ENCODE measurements at places on chromosomes 6 and 20. TPM values are rescaled to one million over a fixed set of nuclear protein-coding genes. Genes with fewer than 3 reads are reported as not detected.

- no peak overlapping the region for H3K4me3 ChIP-seq
- no peaks in the 10 kb centered on the region for H3K36me3 ChIP-seq
- H3K4me1 ChIP-seq = no peaks in the 10 kb centered on the region
- no peak for DNase-seq
- peaks cover 10% of the 10 kb centered on the region for H3K27me3 ChIP-seq
- H3K27ac ChIP-seq = no peak overlapping the region
Measured at GRCh38 chr6:6891949-6892461, 215.8 kb upstream of the RREB1 start.

DNA sequence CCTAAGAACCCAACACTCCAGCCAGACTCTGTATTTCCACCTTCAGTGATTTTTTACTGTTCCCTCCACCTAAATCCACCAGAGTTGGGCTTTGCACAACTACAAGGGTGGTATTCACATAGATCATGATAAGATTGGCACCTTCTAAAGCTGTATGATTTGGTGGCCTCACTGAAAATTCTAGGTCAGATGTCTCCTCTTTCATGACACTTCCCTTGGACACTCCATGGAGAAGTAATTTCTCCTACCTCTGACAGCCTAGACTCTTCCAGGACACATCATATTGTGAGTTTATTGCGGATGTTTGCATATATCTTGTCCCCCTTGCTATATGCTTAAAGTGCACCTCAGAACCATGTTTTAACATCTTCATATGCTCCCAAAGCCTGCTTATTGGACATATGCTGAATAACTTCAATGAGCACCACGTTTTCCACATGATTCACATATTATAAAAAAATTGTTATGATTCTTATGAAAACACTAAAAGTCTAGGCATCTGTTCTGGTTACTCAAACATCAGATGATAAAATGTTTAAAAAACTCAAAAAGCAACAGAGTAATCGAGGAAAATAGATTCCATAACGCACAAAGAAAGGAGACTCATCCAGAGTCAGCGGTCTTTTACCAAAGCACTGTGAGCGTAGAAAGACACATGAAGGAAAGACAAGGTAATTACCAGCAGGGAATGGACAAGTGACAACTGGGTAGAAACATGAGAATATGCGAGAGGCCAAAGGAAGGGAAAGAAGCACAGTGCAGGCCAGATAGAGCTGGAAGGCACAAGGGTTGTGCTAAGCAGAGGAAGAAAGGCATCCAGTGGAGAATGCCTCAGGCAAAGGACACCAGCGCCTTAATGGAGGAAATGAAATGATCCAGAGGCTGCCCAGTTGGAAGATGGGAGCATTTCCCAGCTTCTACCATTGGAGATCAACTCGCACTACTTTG, 46.5 kb downstream of the KIF16B start:
- no peaks in the 10 kb centered on the region for H3K4me1 ChIP-seq
- no peak for DNase-seq
- H3K27ac ChIP-seq = no peak overlapping the region
- H3K36me3 ChIP-seq = no peaks in the 10 kb centered on the region
- H3K4me3 ChIP-seq = no peak overlapping the region
- no peaks in the 10 kb centered on the region for H3K27me3 ChIP-seq

Gene WFDC10B
- total RNA-seq = not detected

GRCh38 chr6:1372690-1373089, 16.7 kb upstream of the FOXF2 start:
- H3K4me1 ChIP-seq = peaks cover 2% of the 10 kb centered on the region
- no peak for DNase-seq
- peaks cover 3% of the 10 kb centered on the region for H3K36me3 ChIP-seq
- peaks cover 71% of the 10 kb centered on the region for H3K27me3 ChIP-seq

- peaks cover 17% of the 10 kb centered on the region for H3K36me3 ChIP-seq
- no peak for DNase-seq
- H3K27me3 ChIP-seq = no peaks in the 10 kb centered on the region
- peaks cover 19% of the 10 kb centered on the region for H3K4me1 ChIP-seq
- no peak overlapping the region for H3K27ac ChIP-seq
- no peak overlapping the region for H3K4me3 ChIP-seq
Measured at GRCh38 chr6:127332383-127332961, 10.9 kb downstream of the ECHDC1 start.

- peaks cover 34% of the 10 kb centered on the region for H3K4me1 ChIP-seq
- no peaks in the 10 kb centered on the region for H3K27me3 ChIP-seq
- DNase-seq = peak; percentile 86
- peaks cover 62% of the 10 kb centered on the region for H3K36me3 ChIP-seq
- H3K4me3 ChIP-seq = peak overlapping the region; percentile 90
Measured at GRCh38 chr6:30684386-30685156, 1.9 kb downstream of the PPP1R18 start.

DNA sequence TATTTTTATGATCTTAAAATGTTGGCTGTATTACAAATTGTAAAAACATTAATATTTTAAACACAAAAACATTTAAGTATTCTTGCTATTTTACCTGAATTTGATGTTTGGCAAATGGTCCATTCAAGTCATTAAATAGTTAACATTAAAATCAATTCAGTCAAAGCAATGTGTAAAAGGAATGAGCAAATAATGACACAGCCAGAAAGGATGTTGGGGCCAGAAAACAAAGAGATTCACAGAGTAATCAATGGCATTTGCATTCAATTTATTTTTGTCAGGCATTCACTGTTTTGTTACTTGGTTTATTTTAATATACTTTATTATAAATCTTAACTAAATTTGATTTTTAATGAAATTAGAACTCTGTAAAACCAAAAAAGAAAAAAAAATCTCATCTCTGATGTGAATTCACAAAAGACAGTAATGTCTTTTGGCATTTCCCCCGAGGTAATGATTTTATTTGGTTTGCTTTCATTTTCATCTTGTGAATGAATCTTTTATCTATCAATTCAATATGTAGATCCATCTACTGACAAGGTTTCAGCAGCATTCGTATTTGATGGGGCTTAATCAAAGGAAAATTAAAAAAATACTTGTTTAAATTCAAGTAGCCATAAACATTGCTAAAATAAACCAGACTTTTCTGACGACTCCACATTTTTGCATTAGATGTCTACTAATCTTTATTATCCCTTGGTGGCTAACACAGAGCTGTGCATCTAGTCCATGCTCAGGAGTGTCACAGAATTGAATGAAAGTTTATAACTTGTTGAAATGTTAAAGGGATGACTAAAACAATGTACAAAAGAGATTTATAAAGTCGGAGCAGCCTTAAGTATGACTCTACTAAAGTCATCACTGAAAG, 866.7 kb upstream of the GJE1 start:
- no peaks in the 10 kb centered on the region for H3K27me3 ChIP-seq
- peaks cover 2% of the 10 kb centered on the region for H3K4me1 ChIP-seq
- H3K36me3 ChIP-seq = no peaks in the 10 kb centered on the region
- H3K4me3 ChIP-seq = no peak overlapping the region
- DNase-seq = no peak

DNA sequence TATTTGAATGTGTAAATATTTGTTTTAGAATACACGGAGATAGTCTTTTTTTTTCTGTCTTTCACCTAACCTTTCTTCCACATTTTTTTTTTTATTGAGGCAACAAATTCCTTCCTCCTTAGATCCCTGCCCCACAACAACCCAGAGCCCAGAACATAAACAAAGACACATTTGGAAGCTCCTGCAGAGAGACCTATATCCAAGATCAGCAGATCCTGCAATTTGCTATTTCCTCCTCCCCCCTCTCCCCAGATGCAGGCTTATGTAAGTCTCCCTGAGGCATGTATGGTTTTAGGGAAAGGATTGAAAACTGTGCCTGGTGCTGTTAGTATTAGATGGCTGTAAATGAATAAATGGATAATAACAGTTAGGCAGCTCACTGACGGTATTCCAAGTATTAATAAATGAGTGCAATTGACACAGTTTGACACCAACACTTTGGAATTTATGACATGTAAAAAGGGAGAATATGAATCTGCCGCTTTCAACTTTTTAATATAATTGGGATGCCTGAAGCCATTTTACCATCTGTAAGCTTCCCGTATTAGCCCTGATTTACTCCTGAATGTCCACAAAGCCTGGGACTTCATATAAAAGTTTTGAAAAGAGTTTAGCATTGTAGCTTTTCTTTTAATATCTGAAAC, 608.3 kb upstream of the CITED2 start:
- no peak overlapping the region for H3K4me3 ChIP-seq
- no peak for DNase-seq
- H3K27me3 ChIP-seq = peaks cover 4% of the 10 kb centered on the region
- H3K27ac ChIP-seq = no peak overlapping the region
- no peaks in the 10 kb centered on the region for H3K36me3 ChIP-seq
- H3K4me1 ChIP-seq = no peaks in the 10 kb centered on the region

Gene GPR63
- 3.3 TPM for total RNA-seq

DNA sequence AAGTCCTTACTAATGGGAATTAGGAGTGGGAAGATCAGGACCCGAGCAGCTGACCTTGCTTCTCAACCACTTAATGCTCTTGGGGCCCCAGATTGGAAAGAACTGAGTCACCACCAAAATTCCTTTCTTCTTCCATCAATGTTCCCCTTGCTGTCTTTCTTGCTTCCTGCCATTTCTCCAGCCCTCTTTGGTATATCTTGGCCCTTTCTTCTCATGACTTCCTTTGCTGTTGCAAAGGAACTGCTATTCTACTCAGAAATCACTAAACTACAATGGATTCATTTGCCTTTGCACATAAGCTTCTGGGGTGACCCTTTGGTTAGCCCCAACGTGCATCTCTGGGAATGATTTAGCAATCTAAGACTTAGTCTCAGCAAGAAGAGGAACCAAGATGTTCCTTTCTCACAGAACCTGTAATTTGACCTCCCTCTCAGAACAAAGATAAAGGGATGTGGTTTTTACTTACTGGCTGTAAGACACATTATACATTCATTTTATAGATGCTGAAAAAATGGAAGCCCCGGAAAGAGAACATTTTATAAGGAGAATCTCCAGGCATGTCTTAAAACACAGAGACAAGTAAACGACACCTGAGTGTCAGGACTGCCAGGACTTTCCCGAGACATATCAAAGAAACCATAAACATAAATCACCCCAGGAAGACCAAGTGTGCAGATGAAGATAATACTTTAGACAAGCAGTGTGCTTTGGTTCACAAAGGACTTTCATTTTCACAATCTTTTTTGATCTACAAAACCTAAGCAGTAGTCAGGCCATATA, 99.0 kb upstream of the TNFAIP3 start:
- no peaks in the 10 kb centered on the region for H3K27me3 ChIP-seq
- peak overlapping the region; percentile 44 for H3K4me3 ChIP-seq
- H3K4me1 ChIP-seq = peaks cover 15% of the 10 kb centered on the region
- peaks cover 11% of the 10 kb centered on the region for H3K36me3 ChIP-seq

Gene NSFL1C
- total RNA-seq = 65.0 TPM

GRCh38 chr6:36851149-36851614, 11.9 kb upstream of the CPNE5 start:
- H3K4me3 ChIP-seq = no peak overlapping the region
- H3K27me3 ChIP-seq = no peaks in the 10 kb centered on the region
- peak; percentile 57 for DNase-seq

DNA sequence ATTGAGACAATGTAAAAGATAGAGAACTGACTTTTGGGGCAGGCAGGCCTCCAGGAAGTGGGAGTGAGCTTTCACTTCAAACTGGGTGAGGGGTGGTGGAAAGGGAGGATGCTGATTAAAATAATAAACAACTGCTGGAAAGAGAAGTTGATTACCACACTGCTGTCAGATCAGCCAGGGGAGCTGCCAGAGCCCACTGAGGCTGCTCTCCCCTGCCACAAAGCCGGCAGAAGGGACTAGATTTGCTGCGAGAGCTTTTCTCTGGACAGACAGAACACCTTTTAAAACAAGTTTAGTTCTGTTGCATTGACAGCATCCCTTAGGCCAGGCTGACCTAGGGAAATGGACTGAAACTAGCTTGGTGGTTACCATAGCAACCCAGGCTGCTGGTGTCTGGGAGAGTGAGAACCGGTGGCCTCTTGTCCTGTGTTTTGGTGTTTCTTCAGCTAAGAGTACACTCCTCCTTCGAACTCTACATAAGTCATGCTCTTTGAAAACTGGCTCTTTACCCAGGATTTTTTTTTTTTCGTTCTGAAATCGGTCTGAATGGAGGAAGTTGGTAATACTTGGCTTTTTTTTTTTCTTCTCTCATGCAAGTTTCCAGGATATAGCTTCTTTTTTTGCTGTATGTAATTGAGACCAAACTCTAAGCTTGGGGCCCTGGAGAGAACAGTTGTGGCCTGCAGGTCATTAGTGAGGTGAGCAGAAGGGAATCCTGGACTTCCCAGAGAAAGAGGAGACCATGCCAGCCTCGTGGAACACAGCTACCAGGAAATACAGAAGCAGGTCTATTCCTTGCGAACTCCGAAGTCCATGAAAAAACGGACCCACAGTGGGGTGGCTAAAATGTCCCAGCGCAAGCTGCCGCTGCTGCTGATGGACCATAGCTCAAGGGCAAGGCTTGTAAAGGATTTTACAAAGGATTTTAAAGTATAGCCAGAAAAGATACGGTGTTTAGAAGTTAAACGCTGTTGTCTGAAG, 374.4 kb downstream of the UTRN start:
- peaks cover 24% of the 10 kb centered on the region for H3K4me1 ChIP-seq
- H3K27ac ChIP-seq = peak overlapping the region; percentile 67
- H3K27me3 ChIP-seq = no peaks in the 10 kb centered on the region
- H3K36me3 ChIP-seq = peaks cover 7% of the 10 kb centered on the region

- peaks cover 53% of the 10 kb centered on the region for H3K4me1 ChIP-seq
- no peak for DNase-seq
- peaks cover 21% of the 10 kb centered on the region for H3K36me3 ChIP-seq
- H3K27ac ChIP-seq = no peak overlapping the region
- peaks cover 5% of the 10 kb centered on the region for H3K27me3 ChIP-seq
Measured at GRCh38 chr6:108561742-108562502, 1.2 kb downstream of the FOXO3 start.

Gene KIAA1586
- 14.1 TPM for total RNA-seq

Gene FOXC1
- total RNA-seq = not detected

DNA sequence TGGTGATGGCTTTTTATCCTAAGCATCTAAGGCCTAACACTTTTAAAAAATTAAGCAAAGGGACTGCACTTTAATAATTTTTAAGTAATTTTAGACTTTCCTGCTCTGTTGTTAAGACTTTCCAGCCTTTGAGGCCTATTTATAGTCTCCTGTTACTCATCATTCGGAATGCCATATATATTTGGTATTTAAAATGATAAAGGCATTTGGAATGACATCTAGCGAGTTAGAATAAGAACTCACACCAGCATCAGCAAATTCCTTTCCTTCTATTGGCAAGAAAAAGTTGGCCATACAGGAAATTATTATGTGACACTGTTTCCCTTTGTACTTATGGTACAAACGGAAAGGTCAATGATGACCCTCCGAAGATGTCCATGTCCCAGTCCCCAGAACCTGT, 88.1 kb upstream of the STMND1 start:
- peaks cover 40% of the 10 kb centered on the region for H3K27me3 ChIP-seq
- DNase-seq = no peak
- no peak overlapping the region for H3K4me3 ChIP-seq

Gene CITED2
- total RNA-seq = 102 TPM
